NCI-H1930 (cell line): ENCODE measurements at places on chromosomes 5 and 9.

- DNase-seq = no peak
Measured at GRCh38 chr9:21965401-21965951, 28.7 kb downstream of the CDKN2A start.

DNA sequence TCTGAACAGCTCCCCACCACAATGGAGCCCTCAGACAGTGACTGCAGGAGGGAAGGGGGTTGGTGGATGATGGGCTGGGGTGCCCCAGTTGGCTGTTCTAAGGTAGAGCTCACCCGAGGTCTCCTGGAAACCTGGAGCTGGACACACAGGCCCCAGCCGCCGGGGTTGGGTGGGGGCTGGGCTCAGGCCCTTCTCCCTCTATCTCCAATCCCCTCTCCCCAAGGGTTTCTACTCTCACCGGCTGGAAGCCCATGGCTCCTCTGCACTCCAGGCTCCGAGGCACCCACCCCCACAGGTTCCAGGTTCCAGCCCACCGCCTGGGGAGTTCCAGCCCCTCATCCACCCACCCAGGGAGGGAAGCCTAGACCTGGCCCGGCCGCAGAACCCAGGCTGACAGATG lies 766 bp downstream of the NR5A1 start:
- no peak for DNase-seq

DNA sequence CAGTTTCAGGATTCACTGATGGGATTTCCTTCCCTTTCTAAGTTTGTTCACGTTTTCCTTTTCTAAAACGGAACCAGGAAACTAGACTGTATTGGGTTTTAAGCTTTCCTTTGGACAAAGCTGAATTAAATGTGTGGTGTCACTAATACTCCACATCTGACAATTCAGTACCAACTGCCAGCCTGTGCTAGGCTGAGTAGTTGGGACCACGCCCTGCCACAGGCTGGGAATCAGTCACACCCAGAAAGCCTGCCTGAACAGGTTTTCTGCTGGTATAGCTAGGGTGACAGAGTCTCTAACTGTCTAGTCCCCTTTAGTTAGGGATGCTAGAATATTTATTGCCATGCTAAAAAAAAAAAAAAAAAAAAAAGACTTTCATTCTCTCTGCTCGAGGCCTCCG lies 15.6 kb downstream of the SPACA9 start:
- DNase-seq = no peak

DNA sequence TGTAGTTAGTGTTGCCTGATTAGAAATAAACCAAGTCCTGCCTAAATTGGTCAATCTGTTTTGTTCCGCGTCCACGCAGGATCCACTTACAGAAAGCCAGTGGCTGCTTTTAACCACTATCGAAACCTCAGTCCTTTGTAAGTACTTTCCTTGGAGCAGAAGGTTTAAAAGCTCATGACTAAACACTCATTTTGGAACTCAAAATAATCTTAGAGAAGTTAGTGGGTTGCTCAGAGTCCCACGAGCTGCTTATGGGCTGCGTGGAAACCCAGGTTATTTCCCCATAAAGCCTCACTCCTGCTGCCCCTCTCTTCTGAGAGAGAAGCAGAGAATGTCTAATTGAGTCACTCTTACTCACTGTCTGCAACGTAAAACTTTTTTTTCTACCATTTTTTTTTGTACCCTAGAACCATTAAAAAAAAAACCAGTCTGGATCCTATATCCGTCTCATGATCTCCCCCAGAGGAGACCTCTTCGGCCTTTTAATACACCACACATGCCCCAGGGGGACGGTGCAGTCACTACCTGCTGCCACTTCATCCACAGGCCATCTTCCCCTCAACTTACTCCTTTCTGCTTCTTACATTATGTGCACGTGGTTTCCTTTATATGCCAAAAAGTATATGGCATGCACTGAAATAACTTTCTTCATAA lies 7.6 kb downstream of the BASP1 start:
- no peak for DNase-seq

GRCh38 chr5:69043655-69043996 lies 50.2 kb upstream of the SLC30A5 start:
- no peak for DNase-seq

- DNase-seq = no peak
Measured at GRCh38 chr9:5832071-5832537, 813 bp downstream of the ERMP1 start.

DNA sequence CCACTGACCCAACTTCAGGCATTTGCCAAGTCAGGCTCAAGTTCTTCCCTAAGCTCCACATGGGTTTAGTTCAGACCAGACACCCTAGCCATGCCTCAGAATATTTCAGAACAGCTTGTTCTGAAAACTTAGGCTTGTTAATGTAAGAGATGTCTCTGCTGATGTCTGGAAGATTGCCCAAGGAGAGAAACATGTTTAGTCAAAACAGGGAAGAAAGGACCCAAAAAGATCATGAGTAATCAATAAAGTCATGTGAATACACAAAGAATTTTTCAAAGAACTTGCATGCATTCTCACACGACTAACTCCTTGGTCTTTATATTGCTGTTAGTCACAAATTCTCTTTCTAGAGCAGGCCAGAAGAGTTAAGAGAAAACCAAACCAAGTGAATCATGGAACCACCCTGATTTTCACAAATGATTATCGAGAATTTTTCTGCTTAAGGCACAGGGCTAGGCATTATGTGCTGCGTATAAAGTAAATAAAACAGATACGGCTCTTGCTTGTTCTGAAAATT lies 158.1 kb upstream of the HMHB1 start:
- DNase-seq = no peak

DNA sequence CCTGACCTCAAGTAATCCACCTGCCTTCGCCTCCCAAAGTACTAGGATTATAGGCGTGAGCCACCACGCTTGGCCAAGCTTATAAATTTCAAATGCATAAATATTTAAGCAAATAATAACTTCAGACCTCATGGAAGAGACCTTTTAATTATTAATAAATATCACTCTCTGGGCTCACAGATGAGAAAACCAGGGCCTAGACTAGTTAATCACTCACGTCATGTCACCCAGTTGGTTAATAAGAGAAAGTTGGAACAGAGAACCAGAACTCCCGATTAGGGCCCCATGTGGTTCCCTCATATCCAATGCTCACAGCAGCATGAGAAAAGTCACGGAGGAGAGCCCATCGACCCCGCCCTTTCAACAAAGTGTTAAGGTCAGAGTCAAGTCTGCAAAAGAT lies 79.3 kb downstream of the EPB41L4A start:
- DNase-seq = no peak

GRCh38 chr9:83935276-83935935 lies 14.2 kb upstream of the KIF27 start:
- DNase-seq = no peak

DNA sequence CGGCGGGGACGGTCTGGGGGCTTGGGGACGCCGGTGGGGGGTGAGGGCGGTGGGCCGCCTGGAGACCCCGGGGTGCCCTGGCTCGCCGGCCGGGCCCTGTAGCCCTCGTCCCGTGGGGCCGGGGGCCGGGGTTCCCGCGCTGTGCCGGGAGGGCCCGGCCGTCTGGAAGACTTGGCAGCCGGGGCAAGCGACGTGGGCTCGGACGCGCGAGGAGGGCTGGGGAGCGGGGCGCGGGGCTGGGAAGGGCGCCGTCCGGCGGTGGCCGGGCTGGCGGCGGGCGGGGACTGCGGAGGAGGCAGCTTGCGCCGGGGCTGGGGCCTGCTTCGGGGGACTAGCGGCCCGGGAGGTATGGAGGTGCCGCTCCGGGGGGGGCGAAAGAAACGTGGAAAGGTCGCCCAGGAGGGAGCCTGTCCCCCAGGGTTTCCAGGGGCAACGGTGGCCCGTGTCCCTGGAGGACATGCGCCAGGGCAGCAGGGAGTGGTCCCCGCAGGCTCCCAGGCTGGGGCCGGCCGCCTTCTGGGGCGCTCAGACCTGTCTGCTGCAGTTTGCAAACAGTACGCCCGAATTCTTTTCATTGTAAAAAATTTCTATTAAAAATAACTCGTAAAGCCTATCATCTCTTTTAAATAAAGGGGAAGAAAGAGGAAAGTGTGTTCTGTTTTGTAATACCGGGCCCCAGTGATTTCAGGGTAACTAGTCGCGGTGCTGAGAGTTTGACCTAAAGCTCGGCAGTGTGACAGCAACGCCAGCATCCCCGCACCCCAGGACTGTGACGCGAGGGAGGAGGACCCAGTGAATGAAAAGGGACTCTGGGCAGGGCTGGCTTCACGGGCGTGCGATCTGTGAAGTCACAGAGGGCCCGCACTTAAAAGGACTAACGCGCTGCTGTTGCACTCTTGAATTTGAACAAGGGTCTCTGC lies 752 bp upstream of the ANKH start:
- DNase-seq = peak; percentile 51

- DNase-seq = no peak
Measured at GRCh38 chr5:92145852-92146251, 762.7 kb upstream of the ARRDC3 start.

- DNase-seq = no peak
Measured at GRCh38 chr5:78953092-78953800, 31.9 kb downstream of the ARSB start.

GRCh38 chr9:125990793-125991220 lies 243.6 kb downstream of the PBX3 start:
- no peak for DNase-seq

DNA sequence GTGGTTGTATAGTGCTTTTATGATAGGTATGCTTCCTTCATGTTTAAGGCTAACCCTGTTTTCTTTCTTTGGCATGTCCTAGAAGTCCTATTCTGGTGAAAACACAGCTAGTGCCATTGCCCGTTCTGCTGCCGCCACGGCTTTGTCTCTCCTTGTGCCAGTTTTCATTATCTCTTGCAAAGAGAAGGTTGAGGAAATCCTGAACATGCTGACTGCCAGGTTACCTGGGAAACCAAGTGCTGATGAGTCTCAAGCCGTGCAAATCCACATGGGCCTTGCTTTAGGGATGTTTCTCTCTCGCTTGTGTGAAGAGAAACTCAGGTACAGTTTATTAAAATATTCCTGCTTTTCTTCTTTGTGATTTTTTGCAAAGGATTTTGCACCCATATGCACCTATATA lies 102.2 kb downstream of the HACD4 start:
- no peak for DNase-seq

DNA sequence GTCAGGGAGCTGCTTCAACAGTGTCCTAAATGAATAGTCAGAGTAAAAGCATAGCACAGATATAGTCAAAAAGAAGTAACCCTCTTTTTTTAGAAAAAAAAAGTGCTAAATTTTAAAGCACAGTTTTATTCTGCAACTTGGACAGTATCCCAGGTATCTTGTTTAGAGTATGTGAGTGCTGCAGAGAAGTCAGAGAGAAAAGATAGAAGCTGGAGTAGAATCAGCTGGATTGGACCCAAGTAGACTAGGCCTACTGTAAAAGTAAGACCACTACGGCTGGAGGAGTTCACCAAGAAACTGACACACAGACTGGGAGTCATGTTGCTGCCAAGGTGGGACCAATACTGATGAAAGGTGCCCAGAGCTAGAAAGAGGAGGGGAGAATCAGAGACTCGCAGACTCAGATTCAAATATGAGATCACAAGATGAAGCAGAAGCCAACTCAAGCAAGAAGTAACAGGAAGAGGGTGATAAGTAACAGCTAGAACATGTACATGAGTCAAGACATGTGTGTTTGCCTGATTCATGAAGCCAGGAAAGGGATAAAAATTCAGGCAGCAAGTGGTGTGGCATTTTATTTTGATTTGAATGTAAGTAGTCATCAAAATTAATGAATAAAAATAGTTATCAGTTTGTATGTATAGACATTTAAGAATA lies 25.6 kb upstream of the TUSC1 start:
- no peak for DNase-seq

DNA sequence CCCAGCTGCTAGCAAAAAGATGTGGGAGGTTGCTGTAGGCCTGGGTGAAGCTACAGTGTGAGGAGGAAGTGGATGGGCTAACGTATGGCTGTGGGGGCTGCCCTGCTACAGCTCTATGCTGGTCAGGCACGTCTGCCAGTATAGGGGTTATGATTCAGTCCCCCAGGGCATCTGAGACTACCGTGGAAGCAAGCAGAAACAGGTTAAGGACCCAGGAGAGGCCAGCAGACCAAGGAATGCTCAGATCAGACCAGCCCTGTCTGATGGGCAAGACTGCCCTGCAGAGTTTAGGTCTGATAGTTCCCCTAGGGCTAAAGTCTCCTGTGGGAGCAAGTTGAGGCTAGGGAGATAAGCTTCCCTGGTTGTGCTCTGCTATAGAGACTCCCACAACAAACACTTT lies 416.1 kb upstream of the CTNND2 start:
- no peak for DNase-seq

- DNase-seq = peak; percentile 64
Measured at GRCh38 chr9:71769175-71770161, 1.2 kb upstream of the CEMIP2 start.

DNA sequence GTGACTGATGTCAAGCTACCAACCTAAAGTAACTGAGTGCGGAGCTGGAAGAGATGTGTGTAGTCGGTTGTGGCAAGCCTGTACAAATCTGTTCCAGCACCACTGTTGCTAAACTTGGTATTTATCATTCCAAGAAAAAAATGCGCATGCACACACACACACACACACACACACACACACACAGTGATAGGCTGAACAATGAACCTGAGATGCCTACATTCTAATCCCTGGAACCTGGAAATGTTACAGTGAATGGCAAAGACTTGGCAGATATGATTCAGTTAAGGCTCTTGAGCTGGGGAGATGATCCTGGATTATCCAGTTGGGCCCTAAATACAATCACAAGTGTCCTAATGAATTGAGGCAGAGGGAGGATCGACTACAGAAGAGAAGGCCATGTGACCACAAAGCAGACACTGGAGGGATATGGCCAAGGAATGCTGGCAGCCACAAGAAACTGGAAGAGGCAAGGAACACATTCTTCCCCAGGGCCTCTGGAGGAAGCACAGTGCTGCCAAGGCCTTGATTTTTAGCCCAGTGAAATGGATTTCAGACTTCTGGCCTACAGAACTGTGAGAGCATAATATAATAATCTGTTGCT lies 49.7 kb upstream of the LHFPL2 start:
- DNase-seq = no peak

DNA sequence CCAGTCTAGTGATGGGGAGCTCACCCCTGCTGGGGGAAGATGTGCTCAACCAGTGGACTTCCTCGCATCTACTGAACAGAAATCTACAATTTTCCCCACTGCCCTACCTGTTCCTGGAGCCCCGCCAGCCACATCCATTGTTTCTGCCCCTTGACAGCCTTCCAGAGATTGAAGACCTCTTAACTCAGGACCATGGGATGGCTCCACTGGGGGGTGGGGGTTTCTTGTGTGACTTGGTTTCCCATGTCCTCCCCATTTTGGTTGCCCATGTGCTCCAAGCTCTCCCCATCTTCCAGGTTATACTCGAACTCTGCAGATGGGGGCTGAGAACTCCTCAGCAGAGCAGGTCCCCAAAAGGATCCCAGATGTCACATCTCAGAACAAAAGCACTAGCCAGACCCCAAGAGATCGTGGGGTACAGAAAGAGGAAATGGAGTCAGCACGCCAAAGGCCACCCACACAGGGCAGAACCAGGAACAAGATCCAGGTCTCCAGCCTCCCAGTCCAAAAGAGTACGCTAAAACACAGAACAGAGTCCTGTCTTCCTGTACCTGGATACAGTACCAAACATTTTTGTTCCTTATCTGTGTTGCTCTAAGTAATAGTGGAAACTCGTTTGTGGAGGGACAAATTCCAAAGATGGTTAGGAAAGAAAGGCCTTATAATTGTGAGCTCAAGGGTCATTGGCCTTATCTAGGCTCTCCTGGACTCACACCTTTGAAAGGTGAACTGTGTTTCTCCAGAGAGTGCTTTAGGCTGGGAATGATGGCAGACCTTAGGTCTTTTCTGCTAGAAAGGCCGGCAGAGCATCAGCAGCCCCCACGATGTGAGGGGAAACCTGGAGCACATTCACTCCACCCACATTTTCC lies 15.8 kb downstream of the CORO2A start:
- no peak for DNase-seq
